ENCODE measurements at places on chromosomes 7 and 10.

- peak; percentile 51 for DNase-seq
Measured at GRCh38 chr10:35306852-35307251, 29.5 kb upstream of the CCNY start.

DNA sequence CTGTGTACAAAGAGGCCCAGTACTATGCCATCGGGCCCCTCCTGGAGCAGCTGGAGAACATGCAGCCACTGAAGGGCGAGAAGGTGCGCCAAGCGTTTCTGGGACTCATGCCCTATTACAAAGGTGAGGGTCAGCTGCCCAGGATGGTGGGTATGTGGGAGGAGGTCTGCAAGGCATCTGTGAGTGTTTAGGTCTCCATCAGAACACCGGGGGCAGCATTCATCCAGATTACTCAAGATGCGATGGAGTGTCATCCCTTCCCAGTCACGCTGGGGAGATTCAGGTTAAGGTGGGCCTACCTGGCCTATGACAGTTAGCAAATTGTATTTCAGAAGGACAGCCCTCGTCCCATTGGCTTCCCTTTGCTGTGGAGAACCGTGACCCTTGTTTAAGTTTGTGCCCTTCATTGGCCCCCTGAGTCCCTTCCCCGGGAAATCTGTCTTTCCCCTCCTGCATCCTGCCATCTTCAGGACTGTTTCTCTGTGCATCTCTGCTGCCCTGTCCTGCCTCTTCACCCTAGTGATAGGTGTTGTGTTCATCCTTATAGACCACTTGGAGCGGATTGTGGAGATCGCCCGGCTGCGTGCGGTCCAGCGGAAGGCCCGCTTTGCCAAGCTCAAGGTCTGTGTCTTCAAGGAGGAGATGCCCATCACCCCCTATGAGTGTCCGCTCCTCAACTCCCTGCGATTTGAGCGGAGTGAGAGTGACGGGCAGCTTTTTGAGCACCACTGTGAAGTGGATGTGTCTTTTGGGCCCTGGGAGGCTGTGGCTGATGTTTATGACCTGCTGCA is 9.8 kb downstream of the KCTD7 start:
- DNase-seq, result no peak

- DNase-seq, result no peak
Measured at GRCh38 chr7:47672977-47673381, 91.1 kb upstream of the TNS3 start.

- peak; percentile 79 for DNase-seq
Measured at GRCh38 chr7:96021568-96021967, 249.2 kb downstream of the DYNC1I1 start.

GRCh38 chr10:44960088-44960460 is 472 bp downstream of the RASSF4 start:
- no peak for DNase-seq

DNA sequence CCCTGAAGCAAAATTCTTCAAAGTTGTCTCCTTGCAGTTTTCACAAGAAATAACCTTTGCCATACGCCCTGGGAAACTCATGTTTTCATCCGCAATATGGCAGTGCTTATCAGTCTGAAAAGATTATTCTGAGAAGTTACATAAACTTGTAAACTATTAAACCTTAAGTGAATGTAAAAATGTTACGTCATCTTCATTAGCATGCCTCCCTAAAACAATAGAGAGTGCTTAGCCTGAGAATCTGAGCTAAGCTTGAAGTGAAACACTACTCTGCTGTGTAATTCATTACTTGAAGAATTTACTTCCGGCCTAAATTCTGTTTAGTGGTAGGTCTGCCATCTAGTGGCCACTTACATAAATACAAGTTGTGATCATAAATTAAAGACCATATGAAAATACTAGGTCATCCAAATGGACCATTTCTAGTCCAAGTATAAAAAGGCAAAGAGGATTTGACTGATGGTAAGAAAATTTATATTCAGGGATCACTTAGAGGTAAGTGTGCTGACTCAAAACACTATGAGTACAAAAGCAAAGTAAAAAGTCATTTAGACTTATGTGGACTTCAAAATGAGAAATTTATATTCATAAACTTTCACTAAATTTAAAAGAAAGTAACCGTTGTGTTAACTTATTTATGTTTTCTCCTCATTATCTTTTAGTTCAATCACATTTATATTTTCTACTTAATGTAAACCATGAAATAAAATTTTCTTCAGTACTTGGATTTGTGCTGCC is 745.1 kb upstream of the LRRTM3 start:
- peak; percentile 64 for DNase-seq

DNA sequence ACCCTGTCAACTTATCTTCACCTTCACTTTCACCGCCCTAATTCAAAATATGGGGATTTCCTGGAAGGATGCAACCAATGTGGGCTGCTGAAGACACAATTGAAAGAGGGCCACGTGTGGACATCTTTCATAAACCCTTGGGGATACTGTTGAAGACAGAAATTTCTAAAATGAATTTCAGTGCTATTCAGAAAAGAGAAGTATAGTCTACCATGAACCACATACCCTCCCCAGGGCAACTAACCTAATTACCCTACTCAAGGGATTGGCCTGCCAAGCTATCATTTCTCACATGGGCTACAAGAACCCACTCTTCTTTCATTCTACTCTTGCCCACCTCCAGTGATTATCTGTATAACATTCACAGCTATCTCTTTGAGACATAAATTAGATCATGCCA is 226.0 kb downstream of the PHTF2 start:
- DNase-seq, result no peak

GRCh38 chr10:131636116-131636515 is 264.7 kb upstream of the PPP2R2D start:
- no peak for DNase-seq

GRCh38 chr7:90347759-90348158 is 1.2 kb downstream of the GTPBP10 start:
- DNase-seq, result no peak

- peak; percentile 40 for DNase-seq
Measured at GRCh38 chr7:28862595-28863272, 95.4 kb downstream of the TRIL start.

- DNase-seq, result peak; percentile 75
Measured at GRCh38 chr7:38229386-38229785, 44.0 kb downstream of the TARP start.

GRCh38 chr7:157875230-157876179 is 538.7 kb downstream of the DNAJB6 start:
- DNase-seq, result no peak

DNA sequence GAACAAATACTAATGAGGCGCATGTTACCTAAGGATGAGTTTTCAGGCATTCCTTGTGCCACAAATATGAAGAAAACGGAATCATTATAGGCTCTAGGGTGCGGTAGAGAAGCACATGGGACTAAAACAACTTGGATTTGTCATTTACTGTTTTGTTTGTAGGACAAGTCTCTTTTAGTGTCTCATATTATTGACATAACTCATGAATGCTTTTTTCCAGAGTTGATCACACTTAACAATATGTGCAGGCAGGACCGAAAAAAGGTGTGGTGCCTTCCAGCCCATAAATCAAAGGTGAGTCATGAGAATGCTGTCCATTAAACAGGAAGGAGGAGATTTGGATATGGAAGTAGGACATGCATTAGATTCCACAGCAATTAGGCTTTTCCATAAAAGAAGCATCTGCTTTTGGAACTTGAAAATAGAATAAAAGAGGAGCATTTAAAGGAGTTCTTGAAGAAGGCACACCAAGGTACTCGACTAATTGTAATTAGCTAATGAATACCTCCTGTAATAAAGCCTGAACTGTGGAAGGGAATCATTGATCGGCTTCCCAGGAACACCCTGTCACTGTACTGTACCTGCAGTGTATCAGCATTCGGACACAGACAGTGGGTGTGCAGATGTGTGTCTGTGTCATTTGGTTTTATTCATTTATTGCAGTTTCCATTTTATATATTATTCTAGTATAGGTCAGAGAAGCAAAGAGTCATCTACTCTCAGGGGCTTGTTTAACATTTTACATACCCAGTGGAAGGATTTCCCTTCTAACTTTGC is 119.7 kb upstream of the KLF14 start:
- peak; percentile 93 for DNase-seq

DNA sequence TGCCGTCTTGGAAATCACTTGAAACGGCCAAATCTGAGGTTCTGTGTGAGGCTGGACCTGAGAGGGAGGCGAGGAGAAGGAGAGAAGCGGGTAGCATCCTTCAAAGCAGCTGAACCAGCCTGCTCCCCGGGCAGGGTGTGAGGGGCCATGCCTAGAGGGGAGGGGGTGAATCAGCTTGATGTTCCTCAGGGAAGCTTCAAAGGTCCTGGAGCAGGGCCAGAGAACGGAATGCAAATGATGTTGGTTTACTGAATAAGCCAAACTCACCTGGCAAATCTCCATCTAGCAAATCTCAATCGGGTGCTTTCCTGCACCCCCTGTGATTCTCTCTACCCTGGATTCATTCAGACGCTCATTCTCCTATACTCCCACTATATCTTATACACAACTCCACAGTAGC is 226.9 kb downstream of the WDR11 start:
- no peak for DNase-seq

DNA sequence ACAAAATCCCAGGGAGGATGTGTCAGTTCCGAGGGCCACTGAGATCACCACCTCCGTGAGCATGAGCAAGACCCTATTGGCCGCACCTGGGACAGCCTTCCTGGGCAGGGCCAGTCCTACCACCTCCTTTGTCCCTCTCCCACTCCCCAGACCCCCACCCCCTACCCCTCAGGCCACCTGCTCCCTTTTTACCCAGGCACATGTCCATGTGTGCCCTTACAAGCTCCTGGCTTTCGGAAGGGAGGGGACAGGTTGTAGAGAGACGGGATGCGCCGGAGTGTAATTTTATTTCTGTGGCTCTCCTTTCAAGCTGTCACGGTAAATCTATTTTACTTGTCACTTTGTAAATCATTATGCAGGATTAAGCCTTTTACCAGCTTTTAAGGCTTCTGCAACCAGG is 20.9 kb downstream of the ZMIZ1 start:
- DNase-seq, result no peak

DNA sequence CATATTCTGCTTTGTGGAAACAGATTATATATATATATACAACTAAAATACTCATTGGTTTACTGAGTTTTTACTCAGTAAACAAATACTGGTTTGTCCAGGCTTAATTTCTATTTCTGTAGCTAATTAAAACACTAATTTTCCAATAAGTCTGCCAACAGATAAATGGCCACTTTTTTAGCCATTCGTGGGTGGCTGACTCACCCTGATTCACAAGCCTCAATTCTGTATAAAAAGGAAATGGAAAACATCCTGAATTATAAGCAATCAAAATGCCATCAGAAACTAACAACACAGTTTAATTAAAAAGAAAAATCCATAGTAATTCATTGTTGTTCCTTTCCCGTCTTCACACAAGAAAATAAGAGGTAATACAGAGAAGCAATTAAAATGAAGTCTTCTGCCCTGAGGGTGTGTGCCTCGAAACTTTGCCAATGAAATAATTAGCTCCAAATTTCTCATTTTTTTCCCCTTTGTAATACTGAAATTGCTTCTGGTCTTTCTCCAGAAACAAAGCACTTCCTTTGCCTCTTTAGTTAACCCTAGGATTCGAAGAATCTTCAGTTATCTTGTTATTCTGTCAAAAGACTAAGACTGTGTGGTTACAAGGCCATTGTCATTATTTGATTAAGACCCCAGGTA is 118.7 kb upstream of the PTN start:
- peak; percentile 54 for DNase-seq

DNA sequence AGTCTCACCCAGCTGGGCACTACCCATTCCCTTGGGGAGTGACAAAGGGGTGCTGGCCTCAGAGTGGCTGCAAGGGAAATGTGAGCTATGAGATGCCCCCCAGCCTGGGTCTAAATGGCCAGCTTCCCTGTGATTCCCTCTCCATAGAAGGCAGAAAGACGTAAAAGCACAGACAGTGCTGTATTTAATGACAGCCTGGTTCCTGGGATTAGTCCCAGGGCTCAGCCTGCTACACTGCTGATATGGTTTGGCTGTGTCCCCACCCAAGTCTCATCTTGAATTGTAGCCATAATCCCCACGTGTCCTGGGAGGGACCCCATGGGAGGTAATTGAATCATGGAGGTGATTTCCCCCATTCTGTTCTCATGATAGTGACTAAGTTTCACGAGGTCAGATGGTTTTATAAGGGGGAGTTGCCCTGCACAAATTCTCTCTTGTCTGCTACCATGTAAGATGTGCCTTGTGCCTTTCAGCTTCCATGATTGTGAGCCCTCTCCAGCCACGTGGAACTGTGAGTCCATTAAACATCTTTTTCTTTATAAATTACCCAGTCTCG is 23.9 kb upstream of the CALN1 start:
- DNase-seq, result no peak

- DNase-seq, result no peak
Measured at GRCh38 chr10:126101736-126102135, 205.4 kb downstream of the FANK1 start.

GRCh38 chr7:102253066-102253972 is 33.3 kb upstream of the SH2B2 start:
- DNase-seq, result no peak

DNA sequence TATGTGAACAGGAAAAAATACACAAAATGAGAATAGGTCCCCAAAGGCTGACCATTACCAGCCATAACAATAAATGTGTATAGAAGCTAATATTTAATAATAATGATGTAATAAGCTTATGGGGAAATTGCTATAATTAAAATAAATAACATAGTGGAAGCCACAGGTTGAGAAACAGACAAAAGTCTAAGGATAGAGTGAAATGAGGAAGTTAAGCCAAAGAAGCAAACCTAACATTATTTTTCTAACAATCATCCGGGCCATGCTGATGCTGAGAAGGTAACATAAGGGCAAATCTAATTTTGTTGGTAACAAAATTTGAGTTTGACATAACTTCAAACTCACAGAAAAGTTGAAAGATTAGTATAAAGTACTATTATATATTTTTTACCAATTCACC is 115.9 kb downstream of the MICU1 start:
- no peak for DNase-seq

- DNase-seq, result no peak
Measured at GRCh38 chr10:50456719-50457118, 167.0 kb downstream of the SGMS1 start.

DNA sequence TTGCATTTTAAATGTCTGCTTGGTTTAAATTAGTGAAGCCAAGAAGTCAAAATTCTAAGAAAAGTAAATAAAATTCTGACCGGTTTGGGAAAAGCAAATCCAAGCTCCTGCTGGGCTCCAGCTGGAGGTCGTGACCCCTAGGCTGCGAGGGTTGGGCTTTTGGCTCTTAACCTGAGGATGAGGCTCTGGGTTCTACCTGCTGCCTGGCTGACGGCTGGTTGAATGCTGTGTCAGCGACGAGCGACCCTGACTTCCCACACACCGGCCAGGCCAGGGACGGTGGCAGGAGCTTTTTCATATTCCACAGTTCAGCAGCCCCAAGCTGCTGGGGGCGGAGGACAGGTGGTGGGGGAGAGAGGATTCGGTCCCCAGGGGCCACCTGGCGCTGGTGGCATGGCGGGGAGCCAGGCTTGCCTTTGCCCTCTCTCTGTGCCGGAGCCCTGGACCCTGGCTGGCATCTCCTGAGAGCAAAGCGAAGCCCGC is 843 bp upstream of the PLPP4 start:
- DNase-seq, result no peak

DNA sequence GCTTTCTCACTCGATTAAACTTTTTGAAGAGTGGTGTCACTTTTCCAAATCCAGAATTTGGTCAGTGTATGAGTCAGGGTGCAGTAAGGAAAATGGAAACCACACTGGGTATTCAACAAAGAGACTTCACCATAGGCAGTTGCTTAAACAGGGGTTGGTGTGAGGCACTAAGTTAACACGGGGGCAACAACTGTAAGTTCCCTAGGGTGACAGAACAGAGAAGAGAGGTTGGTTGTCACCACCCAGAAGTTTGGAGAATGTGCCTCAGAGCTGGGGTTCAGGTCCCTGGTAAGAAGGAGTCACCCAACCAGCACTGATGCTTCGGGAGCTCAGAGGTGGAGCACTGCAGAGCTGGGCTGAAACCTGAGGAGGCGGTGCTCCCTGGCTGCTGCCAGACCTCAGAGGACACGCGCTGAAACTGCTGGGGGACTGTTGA is 170.4 kb downstream of the ARID5B start:
- peak; percentile 79 for DNase-seq
